ENCODE measurements at places on chromosomes 2 and 18.

DNA sequence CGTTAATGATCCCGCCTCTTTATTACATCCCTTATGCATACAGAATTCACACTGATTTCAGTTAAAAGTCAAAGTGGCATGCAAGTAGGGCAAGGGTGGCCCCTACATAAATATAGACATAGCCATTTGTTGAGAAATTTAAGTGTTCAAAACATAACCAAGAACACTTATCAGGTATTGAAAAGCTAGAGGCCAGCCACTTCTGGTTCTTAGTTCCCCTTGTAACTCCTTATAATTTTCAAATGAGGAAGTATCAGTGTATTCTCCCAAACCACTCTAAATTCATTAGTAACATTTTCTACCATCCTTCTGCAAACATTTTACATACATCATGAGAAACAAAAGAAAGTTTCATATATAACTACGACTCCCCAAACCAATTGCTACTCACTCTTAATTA is 5.8 kb upstream of the ARL5A start:
- peak; percentile 40 for DNase-seq

GRCh38 chr2:36376319-36376765 is 20.8 kb downstream of the CRIM1 start:
- no peak for DNase-seq

DNA sequence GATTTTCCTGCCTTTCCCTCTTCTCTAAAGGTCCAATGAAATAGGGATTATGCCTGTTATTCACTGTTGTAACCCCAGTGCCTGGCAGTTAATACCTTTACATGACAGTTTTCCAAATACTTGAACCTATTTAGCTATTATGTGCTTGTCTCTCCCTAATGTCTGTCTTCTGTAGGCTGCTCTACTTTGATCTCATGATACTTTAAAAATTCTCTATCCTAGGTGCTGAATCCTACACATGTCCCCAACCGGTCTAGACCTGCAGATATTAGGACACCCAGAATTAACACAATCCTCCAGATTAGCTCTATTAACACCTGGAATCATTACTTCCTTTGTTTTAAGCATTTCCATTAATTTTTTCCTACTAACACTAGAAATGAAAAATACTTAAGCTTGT is 7.3 kb downstream of the CEBPZ start:
- no peak for DNase-seq

DNA sequence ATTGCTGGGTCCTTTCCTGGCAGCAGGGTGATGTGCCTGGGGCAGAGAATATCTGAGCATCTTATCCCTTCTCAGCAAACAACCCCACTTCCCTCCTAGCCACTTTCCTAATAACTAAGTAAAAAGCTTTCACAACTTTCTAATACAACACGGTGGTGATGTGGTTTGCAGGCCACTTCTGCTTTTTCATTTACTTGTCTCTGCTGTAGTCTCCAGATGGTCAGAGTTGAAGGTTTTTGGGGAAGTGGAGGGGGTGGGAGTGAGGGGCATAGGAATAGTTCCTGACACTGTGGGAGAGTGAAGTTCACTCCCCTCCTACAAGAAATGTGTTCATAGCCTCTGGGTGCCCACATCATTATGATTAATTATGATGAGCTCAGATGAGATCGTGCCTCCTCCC is 11.6 kb downstream of the OXER1 start:
- peak; percentile 49 for DNase-seq

- no peak for DNase-seq
Measured at GRCh38 chr2:186639939-186640338, 50.1 kb downstream of the ITGAV start.

GRCh38 chr18:38751211-38751610 is 1185.6 kb upstream of the CELF4 start:
- no peak for DNase-seq

GRCh38 chr2:160388464-160389263 is 104.9 kb downstream of the RBMS1 start:
- no peak for DNase-seq

DNA sequence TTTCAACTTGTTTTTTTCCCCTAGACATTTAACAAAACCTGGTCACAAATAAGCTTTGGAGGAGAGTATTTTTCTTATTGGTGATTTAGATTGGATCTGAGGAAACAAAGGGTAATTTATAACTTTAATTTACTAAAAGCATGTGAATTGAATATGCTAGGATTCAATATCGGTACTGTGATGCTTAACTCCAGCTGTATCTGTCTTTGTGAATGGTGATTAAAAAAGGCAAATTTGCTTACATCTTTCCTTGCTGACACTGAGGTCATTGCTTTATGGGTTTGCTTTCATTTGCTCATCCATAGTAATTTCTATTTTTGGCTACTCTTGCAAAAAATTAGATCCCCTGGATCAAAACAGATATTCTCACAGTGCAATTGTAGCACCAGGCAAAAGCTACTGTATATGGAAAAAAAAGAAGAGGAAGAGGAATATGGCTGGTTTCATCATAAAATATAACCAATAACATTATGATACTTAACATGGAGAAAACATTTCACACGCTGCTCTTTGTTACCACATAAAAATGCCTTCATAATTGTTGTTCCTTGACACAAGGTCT is 832.0 kb upstream of the ZEB2 start:
- DNase-seq, result no peak

- DNase-seq, result peak; percentile 93
Measured at GRCh38 chr2:112674229-112674628, 28.5 kb downstream of the SLC20A1 start.

- no peak for DNase-seq
Measured at GRCh38 chr2:63008838-63009237, 41.8 kb upstream of the OTX1 start.

GRCh38 chr18:26869640-26870039 is 4.1 kb upstream of the AQP4 start:
- no peak for DNase-seq

DNA sequence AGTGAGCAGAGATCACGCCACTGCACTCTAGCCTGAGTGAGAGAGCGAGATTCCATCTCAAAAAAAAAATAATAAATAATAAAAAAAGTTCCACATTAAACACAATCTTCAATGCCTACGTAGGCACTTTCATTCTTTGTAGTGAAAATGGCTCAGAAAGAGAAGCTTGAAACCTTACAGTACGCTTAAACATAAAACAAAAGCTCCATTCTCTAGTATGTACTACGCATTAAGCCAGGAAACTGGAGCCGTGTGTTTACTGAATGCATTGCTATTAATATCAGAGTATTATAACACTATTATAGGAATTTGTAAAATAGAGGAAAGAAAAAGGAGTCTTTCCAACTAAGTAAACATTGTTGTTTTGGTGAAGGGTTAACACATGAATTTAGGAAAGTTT is 41.3 kb upstream of the LMAN1 start:
- DNase-seq, result no peak

DNA sequence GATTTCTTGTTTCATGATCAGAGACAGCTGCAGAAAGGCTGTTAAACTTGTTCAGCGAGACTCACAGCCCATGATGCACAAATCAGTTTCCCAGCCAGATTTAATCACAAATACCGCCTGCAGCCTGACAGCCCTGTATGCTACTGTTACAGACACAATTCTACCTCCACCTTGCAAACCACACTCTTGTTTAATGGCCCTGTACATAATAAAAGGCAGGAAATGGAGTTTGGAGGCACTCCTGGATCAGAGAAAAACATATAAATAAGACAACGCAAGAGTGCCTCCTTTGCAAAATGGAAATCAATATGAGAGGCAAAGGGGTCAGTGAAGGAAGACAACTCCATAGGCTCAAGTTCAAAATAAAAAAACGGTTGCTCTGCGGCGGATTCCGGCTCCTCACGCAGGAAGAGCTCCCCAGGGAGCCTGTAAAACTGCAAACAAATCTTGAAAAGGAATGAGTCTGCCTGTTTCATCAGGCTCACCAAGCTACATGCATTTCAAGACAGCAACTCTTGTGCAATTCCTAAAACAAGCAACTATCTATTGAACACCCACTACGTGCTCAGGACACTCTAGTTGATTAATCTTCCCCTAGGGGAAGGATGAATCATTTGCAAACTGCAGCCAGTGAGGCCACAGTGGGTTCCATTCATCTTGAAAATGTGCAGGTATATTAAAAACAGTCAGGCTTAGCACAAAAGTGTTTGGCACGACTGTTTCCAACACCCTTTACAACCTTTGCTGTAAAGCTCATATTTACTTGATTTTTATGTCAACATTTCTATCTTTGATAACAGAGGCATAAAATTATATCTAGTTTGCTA is 37.5 kb downstream of the TBC1D8 start:
- peak; percentile 71 for DNase-seq

- no peak for DNase-seq
Measured at GRCh38 chr2:233041722-233042323, 9.4 kb downstream of the NEU2 start.

- DNase-seq, result no peak
Measured at GRCh38 chr2:200253639-200254038, 52.9 kb upstream of the SPATS2L start.

GRCh38 chr2:86213699-86214502 is 14.6 kb downstream of the MRPL35 start:
- DNase-seq, result no peak

DNA sequence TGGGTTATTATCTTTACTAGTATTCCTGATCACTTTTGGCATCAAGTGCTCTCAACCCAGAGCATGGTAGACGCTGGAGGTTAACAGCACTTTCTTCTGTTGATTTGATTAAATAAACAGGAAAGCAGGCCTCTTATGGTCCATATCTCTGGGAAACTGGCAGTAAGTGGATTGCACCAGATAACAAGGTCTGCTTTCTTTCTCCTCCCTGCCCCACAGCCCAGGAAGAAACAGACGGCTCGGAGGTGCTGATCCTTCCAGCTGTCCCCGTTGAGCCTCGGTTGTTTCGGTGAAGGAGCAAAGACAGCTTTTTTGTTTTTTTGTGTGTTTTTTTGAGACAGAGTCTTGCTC is 100.8 kb upstream of the KCTD1 start:
- DNase-seq, result no peak

GRCh38 chr18:67728364-67728763 is 211.8 kb upstream of the DSEL start:
- no peak for DNase-seq

DNA sequence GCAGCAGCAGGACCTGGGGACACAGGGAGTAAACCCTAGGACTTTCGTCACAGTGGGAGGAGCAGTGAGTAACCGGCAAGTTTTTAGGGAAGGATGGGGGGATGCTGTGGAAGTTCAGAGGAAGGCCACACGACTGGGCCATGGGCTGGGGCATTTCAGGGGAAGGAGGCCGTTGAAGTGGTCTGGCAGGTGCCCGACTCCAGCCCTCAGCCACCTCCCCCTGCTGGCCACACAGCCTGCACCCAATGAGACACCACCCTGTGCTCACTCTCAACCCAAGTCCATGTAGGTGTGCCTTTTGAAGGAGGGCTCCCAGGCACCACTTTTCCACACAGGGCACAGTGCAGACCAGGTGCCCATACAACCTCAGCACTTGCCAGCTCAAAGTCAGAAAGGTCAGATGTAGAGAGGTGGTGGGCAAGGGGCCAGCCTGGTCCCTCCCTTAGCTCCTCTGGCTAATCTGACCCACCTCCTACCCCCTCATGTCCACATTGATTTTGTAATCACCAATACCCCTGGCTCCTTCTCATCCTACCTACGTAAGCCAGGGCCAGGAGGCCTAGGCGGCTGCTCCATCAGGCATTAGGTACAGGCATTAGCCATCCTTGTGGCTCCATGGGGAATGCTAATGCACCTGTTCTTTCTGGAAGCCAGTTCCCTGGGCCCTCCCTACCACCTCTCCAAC is 211.2 kb downstream of the SMAD2 start:
- no peak for DNase-seq

GRCh38 chr2:224570328-224570993 is 14.7 kb downstream of the CUL3 start:
- DNase-seq, result no peak

GRCh38 chr2:212667751-212668316 is 129.2 kb upstream of the ERBB4 start:
- no peak for DNase-seq
